ENCODE measurements at places on chromosomes 12 and 14.

DNA sequence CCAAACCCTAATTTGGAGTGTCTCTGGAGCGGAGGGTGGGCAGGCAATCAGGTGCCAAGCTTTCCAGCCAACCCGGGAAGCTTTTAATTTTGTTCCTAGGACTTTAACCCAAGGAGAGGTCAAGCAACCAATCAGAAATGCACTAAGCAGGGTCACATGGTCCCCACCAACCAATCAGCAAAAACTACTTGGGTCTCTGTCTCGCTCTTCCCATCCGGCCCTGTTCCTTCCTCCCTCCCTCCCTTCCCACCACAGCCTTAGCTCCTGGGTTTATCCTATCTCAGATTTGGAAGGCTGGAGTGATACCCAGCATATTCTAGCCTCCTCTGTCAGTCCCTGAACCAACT, 7.3 kb downstream of the HOXC5 start:
- DNase-seq: no peak

- no peak for DNase-seq
These were observed 92.1 kb downstream of the ETV6 start for GRCh38 chr12:11741434-11742092.

DNA sequence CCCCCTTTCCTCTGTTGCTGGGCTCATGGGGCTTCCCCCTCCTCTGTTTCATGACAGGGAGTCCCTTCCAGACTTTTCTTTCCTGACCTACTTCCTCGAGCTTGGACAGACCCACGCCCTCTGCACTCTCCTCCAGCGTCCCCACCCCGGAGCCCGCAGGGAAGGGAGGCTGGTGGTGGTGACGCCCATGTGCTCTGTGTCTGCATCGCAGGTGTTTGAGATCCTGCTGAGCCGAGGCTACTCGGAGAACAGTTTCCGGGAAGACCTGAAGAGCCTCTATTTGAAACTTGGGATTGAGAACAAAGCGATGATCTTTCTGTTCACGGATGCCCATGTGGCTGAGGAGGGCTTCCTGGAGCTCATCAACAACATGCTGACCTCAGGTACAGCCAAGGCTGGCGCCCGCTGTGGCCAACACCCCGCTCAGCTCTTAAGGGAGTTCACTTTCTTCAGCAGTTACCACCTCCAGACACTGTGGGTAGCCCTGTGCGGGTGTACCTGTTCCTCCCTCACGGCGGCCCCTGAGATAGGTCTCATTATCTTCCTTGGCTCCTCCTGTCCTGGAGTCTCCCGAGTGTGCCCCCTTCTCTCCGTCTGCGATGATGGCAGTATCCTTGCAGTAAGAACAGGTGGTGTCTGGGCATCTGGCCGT, 85.6 kb downstream of the CCDC92 start:
- DNase-seq: no peak

DNA sequence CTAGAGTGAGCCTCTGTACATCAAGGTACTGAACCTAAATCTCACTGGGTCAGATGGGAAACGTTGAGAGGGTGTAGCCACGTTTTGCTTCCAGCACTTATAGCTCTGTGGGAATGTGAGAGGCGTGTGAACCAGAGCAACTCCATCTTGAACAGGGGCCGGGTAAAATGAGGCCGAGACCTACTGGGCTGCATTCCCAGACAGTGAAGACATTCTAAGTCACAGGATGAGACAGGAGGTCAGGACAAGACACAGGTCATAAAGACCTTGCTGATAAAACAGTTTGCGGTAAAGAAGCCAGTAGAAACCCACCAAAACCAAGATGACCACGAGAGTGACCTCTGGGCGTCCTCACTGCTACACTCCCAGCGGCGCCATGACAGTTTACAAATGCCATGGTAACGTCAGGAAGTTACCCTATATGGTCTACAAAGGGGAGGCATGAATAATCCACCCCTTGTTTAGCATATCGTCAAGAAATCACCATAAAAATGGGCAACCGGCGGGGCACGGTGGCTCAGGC, 63.4 kb upstream of the NCOR2 start:
- DNase-seq: no peak

DNA sequence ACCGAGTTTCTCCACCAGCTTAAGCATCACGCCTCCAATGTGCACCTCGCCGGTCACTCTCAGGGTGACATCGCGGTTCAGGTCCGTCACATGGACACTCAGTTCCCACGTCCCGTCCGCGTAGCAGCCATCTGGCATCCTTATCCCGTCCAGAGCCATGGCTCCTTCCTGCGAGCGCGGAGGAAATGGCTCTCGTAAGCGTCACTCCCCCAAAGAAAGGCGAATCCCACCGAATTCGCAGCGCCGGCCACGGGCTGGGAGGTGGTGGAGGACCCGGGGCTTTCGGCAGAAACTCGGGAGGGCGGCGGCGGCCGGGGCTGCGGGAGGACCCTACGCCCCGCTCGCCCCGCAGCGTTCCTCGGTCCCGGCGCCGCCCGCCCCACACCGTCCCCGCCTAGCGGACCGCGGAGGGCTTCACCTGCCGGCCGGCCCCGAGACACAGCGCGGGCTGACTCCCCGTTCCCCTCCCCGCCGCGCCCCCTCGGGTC, 396 bp downstream of the FERMT2 start:
- DNase-seq: peak; percentile 2

DNA sequence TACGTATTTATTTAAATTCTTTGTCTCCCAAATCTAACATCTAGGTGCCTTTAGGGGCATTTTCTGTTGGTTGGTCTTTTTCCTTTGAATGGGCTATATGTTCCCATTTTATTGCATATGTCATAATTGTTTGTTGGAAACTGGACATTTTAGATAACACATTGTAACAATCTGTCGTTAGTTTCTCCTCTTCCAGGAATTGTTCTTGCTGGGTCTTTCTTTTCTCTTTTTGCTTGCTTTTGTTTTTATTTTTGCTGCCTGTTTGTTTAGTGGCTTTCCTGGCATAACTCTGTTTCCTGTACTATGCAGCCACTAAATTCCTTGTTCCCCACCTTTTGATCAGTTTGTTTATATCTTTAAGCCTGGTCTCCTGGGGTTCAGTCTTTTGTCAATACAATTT, 244.3 kb upstream of the RTL1 start:
- no peak for DNase-seq

DNA sequence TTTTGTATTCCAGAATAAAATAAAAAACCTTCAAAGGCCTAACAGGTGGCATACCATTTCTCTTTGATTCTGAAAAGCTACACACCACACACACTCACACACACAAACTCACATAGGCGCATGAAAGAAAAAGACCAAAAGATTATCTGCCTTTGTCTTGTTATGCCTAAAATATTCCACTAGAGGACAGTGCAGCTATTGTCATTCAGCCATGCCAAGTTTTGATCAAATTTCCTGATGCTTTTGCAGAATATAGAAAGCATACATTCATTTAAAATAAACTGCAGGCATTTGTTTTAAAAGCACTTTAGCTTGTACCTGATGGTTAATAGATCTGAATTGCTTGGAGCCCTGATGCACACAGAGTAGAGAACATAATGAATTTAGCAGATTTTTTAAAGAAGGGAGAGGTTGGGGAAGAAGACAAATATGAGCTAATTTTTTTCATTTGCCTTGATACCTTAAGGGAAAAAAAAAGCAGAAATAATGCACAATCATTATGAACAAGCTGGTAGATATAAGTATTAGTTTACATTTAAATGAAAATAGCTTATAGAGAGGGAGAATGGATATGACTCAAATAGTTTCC, 1766.9 kb upstream of the SEL1L start:
- DNase-seq: no peak

- DNase-seq: no peak
These were observed 4.6 kb downstream of the SERPINA1 start for GRCh38 chr14:94383777-94384176.

GRCh38 chr12:66247741-66248140, 54.6 kb upstream of the HELB start:
- DNase-seq: no peak

GRCh38 chr14:100861188-100861936, 35.4 kb downstream of the MEG3 start:
- no peak for DNase-seq

- DNase-seq: no peak
These were observed 487 bp upstream of the NRDE2 start for GRCh38 chr14:90332271-90332584.

GRCh38 chr12:6336889-6337853, 4.7 kb downstream of the TNFRSF1A start:
- peak; percentile 65 for DNase-seq
